CD4-positive, alpha-beta memory T cell (primary cell): ENCODE measurements at places on chromosomes 3 and 15. TPM values are rescaled to one million over a fixed set of nuclear protein-coding genes. Genes with fewer than 3 reads are reported as not detected.

DNA sequence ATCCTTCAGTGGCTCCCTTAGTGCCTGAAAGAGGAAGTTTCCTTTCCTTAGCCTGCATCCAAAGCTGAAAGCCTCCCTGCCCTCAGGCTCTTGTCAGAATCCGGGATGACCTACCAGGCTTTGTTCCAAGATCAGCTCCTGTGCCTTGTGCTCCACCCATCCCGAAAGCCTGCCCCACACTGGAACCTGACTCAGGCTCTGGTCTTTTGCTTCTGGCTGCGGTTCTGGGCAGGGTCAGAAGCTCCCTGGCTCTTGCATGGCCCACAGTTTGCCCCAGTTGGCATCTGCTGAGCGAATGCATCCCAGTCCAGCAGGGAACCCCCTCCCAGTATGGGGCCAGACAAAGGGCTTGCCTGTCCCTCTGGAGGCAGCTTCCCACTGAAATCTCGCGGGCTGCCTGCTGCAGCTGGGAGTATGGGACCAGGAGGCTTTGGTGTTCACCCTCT is 25.9 kb upstream of the KIF23 start:
- DNase-seq, result no peak

DNA sequence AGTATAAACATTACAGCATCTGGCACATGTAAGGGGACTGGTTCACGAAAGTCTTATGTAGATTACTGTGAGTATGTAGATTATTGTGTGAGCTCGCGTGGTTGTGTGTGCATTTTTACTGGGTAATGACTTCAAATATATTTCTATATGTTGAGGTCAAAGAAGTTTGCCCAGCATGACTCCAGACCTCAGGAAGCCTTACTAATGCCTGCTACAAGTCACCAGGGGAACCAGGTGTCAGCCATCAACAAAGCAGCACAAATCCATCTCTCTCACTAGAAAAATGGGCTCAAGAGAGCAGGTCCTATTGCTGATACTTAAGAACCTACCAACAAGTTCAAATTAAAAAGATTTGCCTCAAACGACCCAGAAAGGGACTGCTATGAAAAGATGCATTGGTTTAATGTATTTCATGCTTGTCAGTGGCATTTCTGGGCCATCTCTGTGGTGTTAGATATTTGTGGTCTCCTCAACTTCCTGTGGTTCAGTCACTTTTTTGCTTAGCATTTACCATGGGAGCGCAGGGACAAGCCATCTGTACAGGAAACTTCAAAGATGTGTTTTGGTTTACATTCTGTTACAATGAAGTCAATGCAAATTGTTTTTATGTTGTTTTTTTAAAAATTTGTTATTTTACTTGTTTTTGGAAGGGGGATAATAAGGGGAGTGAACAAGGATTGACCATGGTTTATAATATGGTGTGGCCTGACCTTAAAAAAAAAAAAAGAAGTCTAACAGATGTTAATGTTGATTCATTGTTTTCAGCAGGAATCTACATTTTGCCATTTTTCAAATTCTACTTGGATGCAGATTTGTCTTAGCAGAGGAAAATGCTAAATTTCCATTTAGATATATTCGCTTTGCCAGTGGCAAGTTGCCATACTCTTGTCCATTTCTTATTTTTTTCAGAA is 172.1 kb upstream of the ADAMTS9 start:
- no peak for DNase-seq

- no peak for DNase-seq
These were observed 19.5 kb downstream of the TMOD2 start for GRCh38 chr15:51770902-51771301.

GRCh38 chr3:30685267-30685667 is 78.9 kb downstream of the TGFBR2 start:
- no peak for DNase-seq

GRCh38 chr3:129429080-129429451 is 630 bp upstream of the EFCAB12 start:
- peak; percentile 5 for DNase-seq

DNA sequence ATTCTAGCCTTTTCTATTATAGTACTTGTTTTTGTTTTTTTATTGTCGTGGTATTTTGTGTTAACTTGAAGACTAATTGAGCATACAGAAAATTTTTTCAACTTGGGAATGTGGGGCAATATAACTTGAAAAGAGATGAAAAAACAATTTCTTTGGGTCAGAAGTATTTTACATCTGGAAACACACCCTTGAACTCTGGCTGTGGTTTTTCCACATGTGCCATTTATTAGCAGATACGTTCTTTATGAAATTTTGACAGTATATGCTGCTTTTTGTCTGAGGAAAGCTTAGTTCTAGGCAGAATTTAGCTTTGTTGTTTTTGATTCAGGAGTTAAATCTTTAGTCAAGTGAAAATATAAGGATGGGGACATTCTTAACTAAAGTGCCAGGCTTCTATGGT is 44.7 kb downstream of the TCF12 start:
- no peak for DNase-seq

GRCh38 chr3:129606636-129607390 is at the start of gene PLXND1:
Gene PLXND1, minus strand, starts transcription at chr3:129606676. Its CDS starts 37 bp downstream, at chr3:129606639.
- DNase-seq, result peak; percentile 38

DNA sequence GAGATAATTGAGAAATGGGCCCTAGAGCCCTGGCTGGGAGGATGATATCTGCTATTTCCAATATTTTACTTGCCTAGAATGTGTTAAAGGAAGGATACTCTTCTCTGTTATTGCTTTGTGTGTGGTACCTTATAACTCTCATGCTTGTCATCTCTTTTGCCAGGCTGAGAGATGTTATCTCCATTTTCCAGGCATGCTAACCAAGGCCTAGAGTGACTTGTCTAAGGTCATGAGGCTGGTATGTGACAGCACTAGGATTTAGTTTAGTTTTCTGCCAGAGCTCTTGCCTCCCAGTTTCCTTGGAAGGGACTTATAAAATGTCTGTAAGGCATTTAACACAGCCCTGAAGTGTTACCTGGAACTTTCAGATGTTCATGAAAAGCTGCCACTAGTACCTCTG is 1.4 kb downstream of the CLK3 start:
- no peak for DNase-seq

- DNase-seq, result no peak
These were observed at the start of gene SLC51A for GRCh38 chr3:196216089-196216564. Gene SLC51A, plus strand, starts transcription at chr3:196216534. Its CDS starts 179 bp downstream, at chr3:196216713.

DNA sequence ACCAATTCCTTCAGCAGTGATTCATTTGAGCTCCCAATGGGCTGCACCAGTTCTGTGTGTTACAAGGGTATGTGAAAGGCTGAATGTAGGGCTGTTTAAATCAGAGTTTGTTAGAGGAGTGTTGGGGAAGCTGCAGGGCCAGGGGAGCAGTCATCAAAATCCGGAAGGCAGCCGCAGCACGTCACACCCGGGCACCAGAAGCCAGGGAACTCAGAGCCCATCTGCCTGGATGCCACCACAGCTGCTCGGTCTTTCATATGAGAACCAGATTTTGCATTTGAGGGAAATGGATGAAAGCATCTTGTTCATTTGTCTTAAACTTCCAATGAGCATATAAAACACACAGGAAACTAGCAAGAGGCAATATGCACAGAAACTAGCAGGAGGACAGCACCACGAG is 24.2 kb upstream of the NEO1 start:
- no peak for DNase-seq

- no peak for DNase-seq
These were observed 12.1 kb downstream of the PDCD6IP start for GRCh38 chr3:33810545-33810944.

- no peak for DNase-seq
These were observed 41.7 kb upstream of the MYO5C start for GRCh38 chr15:52337198-52337853.

DNA sequence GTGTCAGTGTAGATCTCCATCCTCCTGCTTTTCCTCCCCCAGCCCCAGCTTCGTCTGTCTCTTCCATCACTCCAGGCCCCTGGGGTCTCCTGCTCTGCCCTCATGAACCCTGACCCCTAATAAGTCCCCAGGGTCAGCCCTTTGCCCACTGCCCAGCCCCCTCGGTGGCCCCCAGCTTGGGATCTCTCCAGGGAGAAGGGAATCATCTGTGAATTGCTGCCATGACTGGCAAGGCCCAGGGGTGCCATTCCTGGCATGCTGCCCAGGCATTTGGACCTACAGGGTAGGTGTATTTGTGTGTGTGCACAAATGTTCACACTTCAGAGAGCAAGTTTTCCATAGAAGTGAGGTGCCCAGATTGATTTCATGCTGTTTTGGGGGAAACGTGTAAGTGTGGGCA is 5.9 kb upstream of the TBC1D21 start:
- no peak for DNase-seq

DNA sequence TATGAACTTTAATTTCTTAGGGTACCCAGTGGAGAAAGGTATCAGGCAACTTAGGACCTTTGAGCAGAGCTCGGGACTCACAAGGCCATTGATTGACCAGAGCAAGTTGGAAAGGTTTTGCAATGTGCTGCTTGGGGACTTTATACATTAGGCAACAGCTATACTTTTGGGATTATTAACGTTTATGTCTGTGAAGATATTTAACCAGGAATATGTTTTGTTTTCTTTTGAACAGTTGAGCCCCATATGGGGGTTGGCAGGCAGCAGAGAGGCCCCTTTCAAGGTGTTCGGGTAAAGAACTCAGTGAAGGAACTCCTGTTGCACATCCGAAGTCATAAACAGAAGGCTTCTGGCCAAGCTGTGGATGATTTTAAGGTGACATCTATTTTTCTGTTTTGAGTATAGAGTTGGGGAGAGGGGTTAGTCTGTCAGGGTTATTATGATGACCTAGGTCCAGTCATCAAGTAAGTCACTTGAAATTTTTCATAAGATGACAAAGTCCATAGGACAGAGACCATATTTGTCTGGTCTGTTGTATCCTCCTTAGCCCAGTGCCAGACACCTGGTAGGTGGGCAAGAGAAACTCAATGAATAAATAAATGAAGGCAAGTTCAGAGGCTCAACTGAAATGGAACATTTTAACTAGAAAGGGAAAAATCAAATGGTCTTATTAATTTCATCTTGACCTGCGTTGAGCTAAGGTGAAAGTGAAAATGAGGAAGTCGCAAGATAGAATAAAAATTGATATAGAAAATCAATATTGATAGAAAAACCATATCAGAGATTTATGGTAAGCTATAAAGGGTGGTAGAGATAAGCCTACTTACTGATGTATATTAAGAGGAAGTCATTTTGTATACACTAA is 2.8 kb downstream of the NFKBIZ start:
- no peak for DNase-seq

- DNase-seq, result no peak
These were observed 1.2 kb downstream of the CRABP1 start for GRCh38 chr15:78341057-78341987.

GRCh38 chr3:8593021-8593827 is 51.4 kb downstream of the SSUH2 start:
- no peak for DNase-seq

DNA sequence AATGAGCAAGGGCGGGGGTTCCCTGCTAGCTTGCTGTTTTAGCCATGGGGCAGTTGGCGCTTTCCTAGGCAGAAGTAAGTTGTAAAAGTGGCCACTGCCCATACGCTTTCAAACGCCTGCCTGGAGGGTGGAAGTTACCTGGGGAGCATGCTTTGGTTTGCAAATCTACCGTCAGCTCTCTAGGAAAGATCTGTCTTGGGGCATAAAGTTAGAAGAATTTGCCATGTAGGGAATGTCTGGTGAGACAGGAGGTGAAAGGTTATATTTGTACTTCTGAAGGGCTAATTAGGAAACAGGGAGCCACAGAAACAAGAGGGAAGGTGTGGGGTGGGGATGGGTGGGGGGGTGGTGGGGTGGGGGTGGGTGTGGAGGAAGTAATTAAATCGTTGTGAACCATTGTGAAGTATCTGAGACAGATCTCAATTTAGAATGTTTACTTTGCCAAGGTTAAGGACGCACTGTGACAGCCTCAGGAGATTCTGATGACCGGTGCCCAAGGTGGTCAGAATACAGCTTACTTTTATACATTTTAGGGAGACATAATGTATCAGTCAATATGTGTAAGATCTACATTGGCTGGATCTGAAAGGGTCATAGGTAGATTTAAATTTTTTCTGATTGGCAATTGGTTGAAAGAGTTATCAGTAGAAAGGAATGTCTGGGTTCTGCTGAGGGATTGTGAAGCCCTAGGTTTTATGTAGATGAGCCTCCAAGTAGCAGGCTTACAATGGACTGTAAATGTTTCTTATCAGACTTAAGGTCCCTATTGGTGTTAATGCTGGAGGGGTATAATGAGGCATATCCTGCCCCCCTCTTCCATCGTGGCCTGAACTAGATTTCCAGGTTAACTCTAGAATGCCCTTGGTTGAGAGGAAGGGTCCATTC is 62.0 kb upstream of the GCNT3 start:
- no peak for DNase-seq

DNA sequence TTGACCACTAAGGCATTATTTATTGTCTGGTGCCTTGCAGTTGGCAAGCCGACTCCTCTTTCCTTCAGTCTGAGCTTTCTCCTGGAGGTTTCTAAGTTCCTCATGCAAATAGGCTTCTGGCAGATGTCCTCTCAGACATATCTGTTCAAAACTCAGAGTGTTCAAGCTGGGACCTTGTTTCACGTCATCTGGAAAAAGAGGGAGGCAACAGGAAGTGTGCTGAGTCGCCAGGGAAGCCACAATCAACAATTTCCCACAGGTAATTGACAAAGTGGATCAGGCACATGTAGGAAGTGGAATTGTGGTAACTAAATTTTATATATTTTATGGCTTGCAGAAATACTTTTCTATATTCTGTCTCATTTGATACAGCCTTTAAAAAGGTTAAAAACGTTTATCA is 14.6 kb downstream of the SCG5 start:
- DNase-seq, result no peak

- DNase-seq, result no peak
These were observed 484.5 kb upstream of the PROK2 start for GRCh38 chr3:72269475-72269874.

DNA sequence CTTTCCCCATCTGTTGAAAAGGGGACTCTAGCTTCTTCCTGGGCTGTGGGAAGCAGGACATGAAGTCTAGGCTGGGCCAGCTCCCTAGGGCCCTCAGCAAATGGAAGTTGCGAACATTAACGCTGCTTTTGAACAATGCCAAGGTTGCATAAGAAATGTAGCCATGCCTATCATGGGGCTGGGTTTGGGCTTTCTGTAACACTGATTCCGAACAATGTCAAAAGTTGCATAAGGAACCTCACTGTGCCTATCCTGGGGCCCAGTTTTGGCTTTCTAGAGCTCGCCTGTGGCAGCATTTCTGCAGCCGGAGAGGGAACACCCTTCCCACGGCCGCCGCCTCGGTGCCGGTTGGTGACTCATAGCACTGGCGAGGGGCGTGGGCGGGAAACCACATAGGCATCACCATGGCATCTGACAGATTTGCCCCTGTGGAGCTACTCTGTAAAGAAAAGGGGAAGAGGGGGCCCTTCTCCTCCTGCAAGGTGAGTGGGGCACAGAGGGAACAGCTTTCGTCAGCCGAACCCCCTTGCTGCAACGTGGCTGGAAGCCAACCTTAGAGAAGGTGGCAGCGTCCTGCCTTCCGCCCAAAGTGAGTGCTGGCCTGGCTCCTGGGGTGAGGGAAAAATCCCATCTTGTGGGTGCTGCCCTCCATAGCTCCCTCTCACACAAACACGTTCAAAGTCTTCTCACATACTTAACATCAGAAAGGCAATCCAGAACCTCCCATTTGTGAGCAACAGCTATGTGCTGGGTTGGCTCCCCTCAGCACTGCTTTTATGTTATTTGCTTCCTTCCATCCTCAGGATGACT is 46.6 kb upstream of the ATP2B2 start:
- DNase-seq, result peak; percentile 56

GRCh38 chr3:83438188-83438587 is 1520.6 kb upstream of the CADM2 start:
- no peak for DNase-seq

GRCh38 chr15:69612112-69612511 is 159.5 kb downstream of the RPLP1 start:
- no peak for DNase-seq

Gene USP50
- not detected for total RNA-seq

Gene MOBP
- total RNA-seq, result not detected

Gene PARP15
- total RNA-seq, result 74.5 TPM

Gene ZNF774
- 0.78 TPM for total RNA-seq

Gene ATP2B2
- not detected for total RNA-seq

Gene KIF7
- total RNA-seq, result not detected
